Stimulated activated CD4-positive, alpha-beta T cell treated with anti-CD3 and anti-CD28 coated beads, TNF-alpha, amount 100 ng/mL, for 24 hours (primary cell): ENCODE measurements at places on chromosomes 2 and 18.

DNA sequence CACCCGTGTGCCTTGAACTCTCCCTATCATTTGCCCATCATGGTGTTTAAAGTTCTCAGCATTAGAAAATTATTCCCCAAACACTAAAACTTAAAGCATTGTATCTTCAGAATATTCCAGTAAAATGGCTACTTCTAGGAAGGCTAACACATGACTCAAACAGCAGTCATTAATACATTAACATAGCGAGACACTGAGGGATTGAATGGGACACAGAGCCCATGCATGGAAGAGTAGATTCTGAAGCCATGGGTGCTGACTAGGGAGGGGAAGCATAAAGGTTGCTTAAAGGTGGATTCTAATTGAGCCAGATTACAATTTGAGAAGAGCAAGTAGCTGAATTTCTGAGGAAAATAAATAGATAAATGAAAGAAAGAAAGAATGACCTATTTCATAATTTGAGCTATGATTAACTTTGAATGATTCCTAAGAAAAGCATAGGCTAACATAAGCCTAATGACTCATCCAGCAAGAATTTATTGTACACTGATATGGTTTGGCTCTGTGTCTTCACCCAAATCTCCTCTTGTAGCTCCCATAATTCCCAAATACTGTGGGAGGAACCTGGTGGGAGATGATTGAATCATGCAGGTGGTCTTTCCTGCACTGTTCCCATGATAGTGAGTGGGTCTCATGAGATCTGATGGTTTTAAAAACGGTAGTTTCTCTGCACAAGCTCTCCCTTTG lies 79.8 kb upstream of the PIK3C3 start:
- no peak for DNase-seq

- DNase-seq = no peak
These were observed 216.7 kb downstream of the SETBP1 start for GRCh38 chr18:44897411-44897810.

DNA sequence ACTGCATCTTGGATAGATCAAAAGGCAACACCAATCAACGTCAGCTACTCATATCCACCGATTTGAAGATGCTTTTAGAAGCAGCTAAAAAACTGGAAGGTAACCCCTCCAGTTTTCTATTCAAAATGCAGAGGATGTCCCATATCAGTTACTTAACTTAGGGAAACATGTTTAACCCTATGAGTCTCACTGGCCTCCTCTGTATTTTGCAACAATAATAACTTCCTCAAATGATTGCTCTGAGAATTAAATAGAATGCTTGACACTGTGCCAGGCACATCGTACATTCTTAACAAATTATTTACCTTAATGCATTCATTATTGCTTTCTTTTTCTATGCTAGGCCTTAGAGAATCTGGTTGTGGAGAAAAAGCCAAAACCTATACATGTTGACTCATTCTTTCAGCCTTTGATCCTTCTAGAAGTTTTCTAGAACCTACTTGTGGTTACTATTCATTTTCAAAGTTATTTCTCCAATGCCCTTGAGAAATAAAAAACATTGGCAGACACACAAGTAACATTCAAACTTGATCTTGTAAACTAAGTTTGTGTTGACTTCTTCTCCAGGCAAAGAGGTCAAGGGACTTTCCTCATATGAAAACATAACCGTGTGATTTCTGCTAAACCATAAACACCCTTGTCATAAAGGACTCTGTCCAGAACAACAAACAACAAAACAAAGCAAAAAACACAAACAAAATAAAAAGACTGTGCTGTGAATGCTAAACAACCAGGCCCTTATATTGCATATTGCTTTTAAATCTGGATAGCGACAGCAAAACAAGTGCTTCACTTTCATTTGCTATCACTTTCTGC lies 4.6 kb downstream of the DOCK10 start:
- no peak for DNase-seq

- no peak for DNase-seq
These were observed 466.4 kb upstream of the CWC22 start for GRCh38 chr2:180473456-180473855.

DNA sequence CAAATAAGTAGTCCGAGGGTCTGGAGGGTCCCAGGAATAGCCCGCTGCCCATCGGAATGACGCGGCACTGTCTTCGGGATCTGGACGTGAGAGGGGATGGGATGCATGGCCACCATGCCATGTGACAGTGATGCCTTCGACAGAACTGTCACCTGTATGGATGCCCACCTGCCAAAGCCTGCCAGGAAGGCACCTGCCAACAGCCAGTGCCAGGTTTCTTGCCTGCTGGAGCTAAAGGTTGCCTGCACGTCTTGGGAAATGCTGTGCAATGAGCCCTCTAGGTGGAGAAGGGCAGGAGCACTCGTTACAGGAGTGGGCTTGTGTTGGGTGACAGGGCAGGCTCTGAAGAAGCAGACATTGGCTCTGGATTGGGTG lies 20.5 kb downstream of the GPR35 start:
- DNase-seq = no peak

GRCh38 chr2:176496761-176497160 lies 227.5 kb downstream of the MTX2 start:
- no peak for DNase-seq

DNA sequence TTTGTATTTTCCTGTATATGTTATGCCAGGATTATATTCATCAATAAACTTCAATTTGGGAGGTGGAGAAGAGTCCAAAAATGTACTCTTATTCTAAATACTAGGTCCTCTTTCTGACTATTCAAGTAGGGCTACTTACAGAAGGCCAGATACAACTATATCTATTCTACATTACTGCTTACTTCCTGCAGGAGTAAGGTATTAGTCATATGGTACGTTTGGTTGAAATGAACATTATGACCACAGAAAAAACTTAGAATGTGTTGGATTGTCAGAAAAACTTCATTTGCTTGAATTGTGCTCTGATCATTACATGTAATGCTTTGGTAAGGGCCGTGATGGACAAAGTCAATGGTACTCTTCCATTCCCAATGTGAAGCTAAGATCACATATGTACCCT lies 35.0 kb downstream of the STAT4 start:
- DNase-seq = no peak

DNA sequence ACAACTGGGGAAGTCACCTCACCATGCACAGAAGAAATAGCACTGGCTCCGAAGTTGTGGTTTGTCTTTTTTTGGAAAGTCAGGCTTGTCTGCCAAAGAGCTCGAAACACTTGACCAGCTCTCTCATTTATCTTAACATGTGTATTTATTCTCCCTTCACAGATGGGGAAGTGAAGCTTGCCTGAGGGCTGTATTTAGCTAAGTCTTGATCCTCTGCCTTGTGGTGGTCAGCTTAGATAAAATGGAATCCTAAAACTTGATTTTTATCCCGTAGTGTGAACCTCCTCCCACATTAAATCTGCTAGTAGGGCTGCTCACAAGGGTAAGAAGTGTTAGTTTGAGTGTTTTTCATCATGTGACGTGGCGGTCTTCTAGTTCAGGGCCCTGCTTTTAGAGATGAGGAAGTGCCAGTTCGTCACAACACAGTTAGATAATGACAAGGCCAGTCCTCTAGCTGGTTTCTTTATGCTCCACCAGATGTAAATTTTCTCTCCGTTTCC lies 89.7 kb downstream of the TMEM247 start:
- no peak for DNase-seq

DNA sequence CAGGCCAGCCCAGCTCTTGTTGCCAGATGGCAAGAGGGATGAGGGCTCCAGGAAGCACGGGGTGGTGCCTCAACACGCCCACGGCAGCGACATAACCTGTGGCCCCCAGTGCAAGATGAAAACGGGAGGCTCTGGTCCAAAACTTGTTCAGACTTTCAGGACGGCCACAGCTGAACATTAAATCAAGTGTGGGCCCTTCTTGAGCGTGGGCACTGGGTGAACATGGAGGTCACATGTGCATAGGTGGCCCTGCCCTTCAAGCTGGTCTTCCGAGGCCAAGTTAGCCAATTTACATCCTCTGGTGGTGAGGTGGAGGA lies 77.5 kb downstream of the NDUFA10 start:
- no peak for DNase-seq

GRCh38 chr2:220550995-220551700 lies 923.7 kb downstream of the SLC4A3 start:
- DNase-seq = no peak

DNA sequence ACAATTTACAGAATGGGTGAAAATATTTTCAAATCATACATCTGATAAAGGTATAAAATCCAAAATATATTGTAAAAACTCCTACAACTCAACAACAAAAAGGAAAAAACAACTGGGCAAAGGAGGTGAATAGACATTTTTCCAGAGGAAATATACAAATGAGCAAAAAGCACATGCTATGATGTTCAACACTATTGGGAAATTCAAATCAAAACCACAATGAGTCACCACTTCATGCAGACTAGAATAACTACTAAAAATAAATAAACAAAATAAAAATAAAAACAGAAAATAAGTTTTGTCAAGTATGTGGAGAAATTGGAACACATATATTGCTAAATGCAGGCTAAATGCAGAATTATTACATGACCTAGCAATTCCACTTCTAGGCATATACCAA lies 120.9 kb downstream of the FSIP2 start:
- DNase-seq = no peak

GRCh38 chr2:211367293-211367692 lies 810.9 kb downstream of the CPS1 start:
- DNase-seq = no peak

- no peak for DNase-seq
These were observed 30.1 kb upstream of the FAM117B start for GRCh38 chr2:202604699-202605098.

DNA sequence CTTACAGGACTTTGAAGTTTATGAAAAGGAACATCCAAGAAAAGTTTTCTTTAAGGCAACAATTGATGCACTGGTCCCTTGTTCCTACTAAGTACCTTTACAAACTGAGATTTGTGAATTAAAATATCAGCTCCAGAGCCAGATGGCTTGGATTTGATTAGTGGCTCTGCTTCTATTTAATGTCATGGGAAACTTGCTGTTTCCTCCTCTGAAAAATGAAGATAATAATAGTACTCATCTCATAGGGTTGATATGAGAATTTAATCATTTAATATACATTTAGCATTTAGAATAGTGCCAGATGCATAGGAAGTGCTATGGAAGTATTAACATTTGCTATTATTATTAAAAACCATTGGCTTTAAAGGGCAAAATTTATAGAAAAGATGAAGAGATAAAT lies 2.6 kb upstream of the GAREM1 start:
- no peak for DNase-seq
